ENCODE measurements at places on chromosomes 11 and 22.

DNA sequence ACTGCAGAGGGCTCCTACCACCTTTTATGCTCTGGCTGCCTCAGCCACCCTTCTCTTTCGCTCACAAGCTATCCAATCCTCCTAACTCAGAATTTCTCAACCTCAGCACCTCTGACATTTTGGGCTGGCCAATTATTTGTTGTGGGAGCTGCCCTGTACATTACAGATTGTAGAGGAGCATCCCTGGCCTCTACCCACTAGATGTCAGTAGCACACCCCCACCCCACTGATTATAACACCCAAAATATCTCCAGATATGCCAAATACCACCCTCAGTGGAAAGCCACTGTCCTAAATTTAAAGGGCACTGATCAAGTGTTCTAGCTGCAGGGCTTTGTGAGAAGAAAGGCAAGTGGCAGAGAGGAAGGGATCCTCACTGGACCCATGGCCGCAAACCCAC is 443.1 kb downstream of the SOX6 start:
- no peaks in the 10 kb centered on the region for H3K4me1 ChIP-seq
- H3K36me3 ChIP-seq = no peaks in the 10 kb centered on the region
- H3K27me3 ChIP-seq = no peaks in the 10 kb centered on the region
- H3K27ac ChIP-seq = no peak overlapping the region
- DNase-seq = no peak
- H3K4me3 ChIP-seq = no peak overlapping the region

DNA sequence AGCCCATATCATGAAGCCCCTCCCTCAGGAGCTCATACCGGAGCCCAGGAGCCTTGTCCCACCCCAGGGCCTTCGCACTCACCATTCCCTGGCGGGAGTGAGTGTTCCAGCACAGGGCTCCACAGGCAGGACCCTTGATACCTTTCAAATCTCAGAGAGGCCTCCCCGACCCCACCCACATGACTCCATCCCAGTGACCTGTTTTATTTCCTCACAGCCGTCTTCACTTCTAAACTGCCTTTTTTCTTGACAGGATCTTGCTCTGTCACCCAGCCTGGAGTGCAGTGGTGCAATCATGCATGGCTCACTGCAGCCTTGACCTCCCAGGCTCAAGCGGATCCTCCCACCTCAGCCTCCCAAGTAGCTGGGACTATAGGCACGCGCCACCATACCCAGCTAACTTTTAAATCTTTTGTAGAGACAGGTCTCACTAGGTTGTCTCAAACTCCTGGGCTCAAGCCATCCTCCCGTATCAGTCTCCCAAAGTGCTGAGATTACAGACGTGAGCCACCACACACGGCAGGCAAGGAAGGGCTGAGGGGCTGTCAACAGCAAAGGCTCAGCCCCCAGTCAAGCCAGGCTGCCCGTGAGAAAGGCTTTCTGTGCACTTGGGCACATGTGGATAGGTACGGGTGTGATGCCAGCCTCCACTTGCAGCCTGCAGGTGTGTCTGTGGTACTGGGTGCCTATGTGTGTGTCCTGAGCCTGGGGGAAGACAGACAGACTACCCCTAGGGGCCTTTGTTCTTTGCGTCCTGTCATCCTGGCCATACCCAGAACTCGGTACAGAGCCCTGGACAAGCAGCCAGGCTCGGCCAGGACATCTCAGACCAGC is 9.3 kb downstream of the RPL3 start:
- H3K4me1 ChIP-seq = peaks cover 27% of the 10 kb centered on the region
- no peaks in the 10 kb centered on the region for H3K27me3 ChIP-seq
- no peak overlapping the region for H3K27ac ChIP-seq
- no peak for DNase-seq
- peaks cover 36% of the 10 kb centered on the region for H3K36me3 ChIP-seq
- no peak overlapping the region for H3K4me3 ChIP-seq

DNA sequence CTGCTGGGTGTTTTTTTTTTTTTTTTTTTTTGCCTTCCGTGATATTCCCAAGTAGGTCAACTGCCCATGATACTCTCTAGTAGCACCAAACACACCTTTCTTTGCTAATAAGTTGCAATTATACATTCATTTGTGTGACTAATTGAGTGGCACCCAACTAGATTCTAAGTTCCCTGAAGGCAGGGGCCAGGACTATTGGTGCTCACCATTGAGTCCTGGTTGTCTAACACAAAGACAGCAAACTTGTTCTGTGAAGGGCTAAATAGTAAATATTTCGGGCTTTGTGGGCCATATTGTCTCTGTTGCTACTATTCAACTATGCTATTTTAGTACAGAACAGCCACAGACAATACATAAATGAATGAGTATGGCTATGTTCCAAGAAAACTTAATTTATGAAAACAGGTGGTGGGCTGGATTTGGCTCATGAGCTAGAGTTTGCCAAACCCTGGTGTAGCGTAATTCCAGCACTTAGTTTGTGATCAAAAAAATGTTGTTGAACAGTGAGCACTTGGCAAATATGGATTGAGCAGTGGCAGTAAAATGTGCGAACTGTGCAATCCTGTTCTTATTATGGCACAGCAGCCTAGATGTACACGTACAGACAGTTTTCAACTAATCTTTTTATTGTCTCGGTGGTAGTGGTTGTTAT is 11.3 kb downstream of the ENDOD1 start:
- no peaks in the 10 kb centered on the region for H3K36me3 ChIP-seq
- no peak overlapping the region for H3K27ac ChIP-seq
- H3K4me1 ChIP-seq = peaks cover 10% of the 10 kb centered on the region

DNA sequence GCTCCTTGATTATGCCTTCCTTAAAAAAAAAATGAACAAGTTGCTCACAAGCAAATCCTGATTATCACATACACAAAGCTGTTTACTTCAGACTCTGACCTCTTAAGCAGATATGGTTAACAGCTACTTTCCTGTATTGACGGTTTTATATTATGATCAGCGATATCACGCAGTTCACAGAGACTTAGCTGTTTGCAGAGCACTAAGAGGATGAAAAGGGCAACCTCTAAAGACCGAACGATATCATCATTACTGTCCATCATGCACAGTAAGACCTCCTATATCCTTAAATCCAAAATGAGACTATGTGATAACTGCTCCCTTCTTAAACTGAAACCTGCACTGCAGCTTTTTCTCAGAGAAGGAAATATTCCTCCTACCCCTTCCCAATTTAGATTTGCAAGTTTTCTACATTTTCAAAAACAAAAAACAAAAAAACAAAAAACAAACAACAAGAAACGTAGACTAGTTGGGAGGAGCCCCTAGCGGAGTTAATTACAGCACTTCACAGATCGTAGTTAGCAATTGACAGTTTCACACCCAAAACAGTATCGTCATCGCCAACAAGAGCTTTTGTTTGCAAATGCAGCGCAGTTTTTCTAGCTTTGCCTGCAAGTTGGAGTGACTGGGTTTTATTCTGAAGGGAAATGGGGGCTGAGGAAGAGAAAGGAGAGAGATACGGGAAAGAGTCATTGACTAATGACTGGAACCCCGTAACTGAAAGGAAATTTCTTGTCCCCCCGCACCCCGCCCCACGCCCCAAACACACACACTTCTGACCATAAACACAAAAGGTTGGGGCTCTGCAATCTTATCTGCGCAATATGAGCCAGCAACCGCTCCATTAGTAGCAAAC is 1.2 kb downstream of the DDX6 start:
- H3K36me3 ChIP-seq = peaks cover 14% of the 10 kb centered on the region
- peak; percentile 59 for DNase-seq
- no peaks in the 10 kb centered on the region for H3K27me3 ChIP-seq
- H3K27ac ChIP-seq = peak overlapping the region; percentile 99

- H3K4me1 ChIP-seq = no peaks in the 10 kb centered on the region
- H3K36me3 ChIP-seq = no peaks in the 10 kb centered on the region
- no peak overlapping the region for H3K27ac ChIP-seq
- DNase-seq = no peak
- H3K4me3 ChIP-seq = no peak overlapping the region
Observed at GRCh38 chr11:69910519-69911309, 91.5 kb upstream of the FGF3 start.
